Mesenteric fat pad (tissue), 1 donor: ENCODE measurements at places on chromosomes 4 and X. TPM values are rescaled to one million over a fixed set of nuclear protein-coding genes. Genes with fewer than 3 reads are reported as not detected.
A peak's percentile ranks its signal among the peaks of the same experiment; 100 is the strongest.

DNA sequence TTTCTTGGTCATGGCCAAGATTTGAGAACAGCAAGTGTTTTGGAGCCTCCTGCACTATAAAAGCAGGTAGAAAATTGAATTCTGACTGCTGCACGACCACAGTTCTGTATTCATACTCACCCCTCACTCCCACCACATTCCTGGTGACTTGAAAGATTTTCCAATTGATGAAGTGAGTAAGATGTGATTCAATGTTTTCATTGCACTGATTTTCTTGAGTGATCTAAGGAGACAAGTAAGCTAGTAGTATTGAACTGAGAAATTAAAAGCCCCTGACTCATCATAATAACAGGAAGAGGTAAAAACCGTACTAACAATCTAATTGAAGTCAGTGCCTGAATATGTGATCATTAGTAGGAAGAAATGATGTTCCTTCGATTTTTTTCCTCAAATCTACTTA, 6.1 kb upstream of the SEC24D start:
- DNase-seq, result no peak

DNA sequence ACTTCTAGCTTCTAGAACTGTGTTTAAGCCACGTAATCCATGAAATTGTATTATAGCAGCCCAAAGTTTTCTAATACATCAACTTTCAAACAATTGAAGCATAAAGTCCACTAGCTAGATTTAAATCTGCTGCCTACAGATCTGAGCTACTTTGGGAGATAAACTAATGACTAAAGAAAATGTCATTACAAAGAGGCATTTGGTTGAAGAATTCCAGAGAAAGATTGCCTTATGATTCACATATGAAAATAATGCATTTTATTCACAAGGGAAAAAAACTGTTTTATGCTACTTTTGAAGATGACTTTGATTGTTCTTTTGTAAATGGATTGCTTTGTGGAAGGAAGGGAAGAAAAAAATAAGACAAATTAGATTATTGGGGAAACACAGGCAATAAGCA, 124.1 kb upstream of the SLIT2 start:
- no peak for DNase-seq

GRCh38 chrX:109839694-109840567, 106.9 kb upstream of the ACSL4 start:
- DNase-seq, result no peak

RASSF6 gene
- total RNA-seq, result not detected

- no peak for DNase-seq
These were observed 121.8 kb downstream of the TSPAN5 start for GRCh38 chr4:98536631-98537030.

FMR1NB gene
- total RNA-seq, result not detected

TCEAL2 gene
- 0.32 TPM for total RNA-seq

DNA sequence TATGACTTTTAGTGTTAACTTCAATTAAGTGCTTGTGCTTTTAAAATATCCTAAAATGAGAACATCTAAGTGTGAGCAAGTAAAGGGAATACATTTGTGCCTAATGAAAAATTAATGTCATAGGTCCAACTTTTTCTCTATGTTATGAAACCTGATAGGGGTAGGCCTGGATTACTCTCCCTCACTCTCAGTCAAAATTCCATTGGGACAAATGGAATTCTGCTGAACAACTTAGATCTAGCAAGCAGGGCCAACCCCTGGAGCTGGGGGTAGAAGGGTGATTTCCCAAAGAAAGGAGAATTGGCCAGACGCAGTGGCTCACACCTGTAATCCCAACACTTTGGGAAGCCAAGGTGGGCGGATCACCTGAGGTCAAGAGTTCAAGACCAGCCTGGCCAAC, 67.4 kb downstream of the EDNRA start:
- no peak for DNase-seq

DNA sequence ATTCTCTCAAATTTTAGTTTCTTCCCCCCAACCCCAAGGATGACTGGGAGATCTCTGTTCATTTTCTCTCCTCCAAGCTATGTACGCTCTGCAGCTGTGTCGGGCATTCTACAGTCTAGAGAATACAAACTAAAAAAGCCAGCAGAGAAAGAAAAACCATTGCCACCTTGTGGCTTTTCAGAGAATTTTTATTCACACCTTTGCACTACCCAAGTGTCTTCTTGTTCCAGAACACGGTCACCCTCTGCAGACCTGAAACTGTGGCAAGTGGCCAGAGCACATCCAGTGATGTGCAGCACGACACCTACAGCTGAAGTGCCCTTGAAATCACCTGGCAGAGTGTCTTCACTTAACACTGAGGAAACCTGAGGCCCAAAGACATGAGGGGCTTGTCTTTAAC, 68.6 kb downstream of the CHST7 start:
- no peak for DNase-seq

- no peak for DNase-seq
These were observed 552.7 kb downstream of the RAPGEF2 start for GRCh38 chr4:159655547-159655946.

AMBN gene
- not detected for total RNA-seq

DNA sequence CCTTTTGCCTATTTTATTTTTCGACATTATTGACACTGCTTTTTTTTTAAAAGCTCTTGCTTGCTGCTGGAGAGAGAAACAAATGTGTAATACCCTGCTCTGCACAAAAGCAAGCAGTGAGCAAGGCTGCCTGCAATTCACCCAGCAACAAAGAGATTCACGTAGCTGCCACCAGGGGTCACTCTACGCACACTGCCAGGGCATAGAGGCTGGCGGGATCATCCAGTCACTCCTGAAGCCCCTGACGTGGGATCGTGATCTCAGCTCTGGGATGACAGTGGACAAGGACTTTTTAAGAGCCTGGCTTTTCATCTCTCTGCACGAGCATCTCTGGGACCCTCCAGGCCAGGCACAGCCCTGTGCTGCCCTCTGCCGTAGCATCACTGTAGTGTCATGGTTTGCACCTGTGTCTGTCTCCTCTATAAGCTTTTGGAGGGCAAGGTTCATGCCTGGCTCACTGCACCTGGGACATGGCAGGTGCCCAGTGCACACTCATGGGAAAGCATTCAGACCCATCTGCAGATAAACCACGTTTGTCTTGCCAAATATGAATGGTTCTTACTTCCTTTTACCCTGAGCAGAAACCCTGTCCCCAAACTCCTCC, 19.8 kb downstream of the C4orf50 start:
- peak; percentile 79 for DNase-seq

DNA sequence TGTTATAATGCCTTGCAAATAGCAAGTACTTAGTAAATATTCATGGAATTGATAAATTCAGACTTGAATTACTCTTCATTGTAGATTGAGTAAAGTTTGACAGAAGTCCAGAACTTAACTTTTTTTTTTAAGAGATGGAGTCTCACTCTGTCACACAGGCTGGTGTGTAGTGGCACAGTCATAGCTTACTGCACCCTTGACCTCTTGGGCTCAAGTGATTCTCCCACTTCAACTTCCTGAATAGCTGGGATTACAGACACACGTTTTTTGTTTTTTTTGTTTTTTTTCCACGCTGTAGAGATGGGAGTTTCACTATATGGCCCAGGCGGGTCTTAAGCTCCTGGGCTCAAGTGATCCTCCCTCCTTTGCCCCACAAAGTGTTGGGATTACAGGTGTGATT, 32.1 kb downstream of the UBE2K start:
- DNase-seq, result no peak

GRCh38 chrX:106331606-106332005, 163.5 kb downstream of the PWWP3B start:
- no peak for DNase-seq

NDST3 gene
- total RNA-seq, result not detected

GRCh38 chr4:89823416-89823815, 13.5 kb downstream of the SNCA start:
- DNase-seq, result no peak
